ENCODE measurements at places on chromosomes 3 and 15.

GRCh38 chr15:73866881-73867410, 6.4 kb upstream of the TBC1D21 start:
- DNase-seq: no peak

GRCh38 chr3:56987238-56987895, 73.1 kb upstream of the SPATA12 start:
- no peak for DNase-seq

- no peak for DNase-seq
These were observed 44.5 kb downstream of the GBE1 start for GRCh38 chr3:81716870-81717509.

- DNase-seq: no peak
These were observed 84.1 kb downstream of the ATG7 start for GRCh38 chr3:11356269-11356668.

GRCh38 chr3:142105991-142106390, 43.4 kb downstream of the TFDP2 start:
- no peak for DNase-seq

- DNase-seq: no peak
These were observed 89.3 kb upstream of the DGKG start for GRCh38 chr3:186451371-186451770.

DNA sequence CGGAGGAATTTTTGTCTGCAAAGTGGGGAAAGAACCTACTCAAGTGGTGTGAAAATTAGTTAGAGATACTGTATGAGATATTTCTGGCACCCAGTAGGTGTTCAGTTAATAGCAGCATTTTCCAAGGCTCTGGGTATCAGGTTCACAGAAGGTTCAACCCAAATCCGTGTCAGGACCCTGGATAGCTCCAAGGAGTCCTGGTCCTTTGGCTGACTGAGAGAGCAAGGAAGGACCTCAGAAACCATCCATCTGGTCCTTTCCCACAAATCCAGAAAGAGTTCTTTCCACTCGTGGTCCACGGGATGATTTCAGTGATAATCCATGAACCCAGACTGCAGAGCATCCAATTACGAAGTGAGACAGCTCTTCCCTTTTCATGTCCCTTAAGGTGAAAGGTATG, 51.4 kb downstream of the SLC6A11 start:
- no peak for DNase-seq

DNA sequence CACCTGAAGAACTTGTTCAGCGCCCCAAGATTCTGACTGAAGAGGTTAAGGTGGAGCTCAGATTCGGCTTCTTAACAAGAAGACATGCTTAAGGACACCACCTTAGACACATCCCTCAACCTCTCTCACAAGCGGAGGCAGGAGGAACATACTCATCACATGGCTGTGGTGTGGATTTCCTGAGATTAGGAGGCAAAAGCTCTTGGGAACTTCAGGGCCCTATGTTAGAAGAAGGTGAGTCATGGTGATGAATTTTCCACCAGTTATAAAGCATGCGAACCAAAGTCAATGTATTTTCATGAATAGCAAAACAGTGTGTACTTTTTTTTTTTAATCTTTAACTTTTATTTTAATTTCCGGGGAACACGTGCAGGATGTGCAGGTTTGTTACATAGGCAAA, 212.2 kb upstream of the SUCLG2 start:
- DNase-seq: no peak

DNA sequence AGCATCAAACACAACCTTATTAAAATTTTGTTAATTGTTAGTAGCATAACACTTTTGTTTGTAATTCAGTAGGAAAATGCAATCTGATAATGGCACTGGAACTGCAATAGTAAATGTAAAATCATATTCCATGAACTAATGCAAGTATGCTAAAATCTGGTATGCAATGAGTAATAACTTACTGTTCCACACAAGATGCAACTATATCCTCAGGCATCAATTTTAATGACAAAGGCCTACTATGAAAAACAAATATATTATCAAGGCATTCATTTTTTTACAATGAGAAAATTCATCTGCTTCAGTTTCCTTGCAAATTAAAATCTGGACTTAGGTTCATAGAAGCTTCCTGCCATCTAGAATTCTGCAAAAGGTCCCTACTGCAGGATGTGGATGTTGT, 1.4 kb upstream of the NSMCE3 start:
- DNase-seq: no peak

GRCh38 chr3:179181021-179181472, 32.9 kb downstream of the PIK3CA start:
- no peak for DNase-seq

- DNase-seq: no peak
These were observed 118.8 kb upstream of the PTX3 start for GRCh38 chr3:157317895-157318294.

DNA sequence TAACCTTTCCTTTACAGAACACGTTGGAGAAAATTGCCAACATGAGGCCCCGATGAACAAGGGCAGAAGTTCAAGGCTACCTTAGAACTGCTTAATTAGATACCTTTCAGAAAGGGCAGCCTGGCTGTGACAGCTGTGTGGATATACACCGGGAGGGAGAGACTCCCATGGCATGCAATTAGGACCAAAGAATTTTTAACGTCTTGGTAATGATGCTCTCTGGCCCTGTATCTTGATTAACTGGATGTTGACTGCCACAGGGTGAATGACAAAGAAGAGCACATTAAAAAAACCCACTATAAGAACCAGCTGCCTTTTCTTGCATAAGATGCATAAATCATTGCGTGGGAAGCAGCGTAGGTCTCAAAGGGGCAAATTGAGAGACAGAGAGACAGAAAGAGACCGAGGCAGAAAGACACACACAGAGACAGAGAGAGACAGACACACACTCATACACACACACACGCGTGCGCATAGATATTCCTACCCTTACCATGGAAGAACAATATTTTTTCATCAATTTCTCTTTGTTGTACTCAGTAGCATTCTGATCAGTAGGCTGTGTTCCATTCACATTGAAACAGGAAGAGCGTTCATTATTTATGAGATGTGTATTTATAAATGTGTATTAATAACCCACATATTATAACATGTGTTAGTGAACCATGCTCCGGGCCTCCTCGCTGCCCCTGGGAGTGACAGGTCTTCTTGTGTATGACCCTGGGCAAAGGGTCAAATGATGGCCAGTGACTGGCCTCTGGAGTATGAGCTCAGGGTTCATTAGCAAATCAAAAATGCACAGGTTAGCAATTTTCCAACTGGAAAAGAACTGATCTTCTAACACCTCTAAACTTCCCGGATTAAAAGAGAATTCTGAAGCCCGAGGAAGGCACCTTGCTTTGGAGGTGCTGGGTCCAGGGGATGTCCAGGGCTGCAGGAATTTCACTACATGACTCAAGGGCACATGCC, 118.8 kb downstream of the NSMCE3 start:
- no peak for DNase-seq

DNA sequence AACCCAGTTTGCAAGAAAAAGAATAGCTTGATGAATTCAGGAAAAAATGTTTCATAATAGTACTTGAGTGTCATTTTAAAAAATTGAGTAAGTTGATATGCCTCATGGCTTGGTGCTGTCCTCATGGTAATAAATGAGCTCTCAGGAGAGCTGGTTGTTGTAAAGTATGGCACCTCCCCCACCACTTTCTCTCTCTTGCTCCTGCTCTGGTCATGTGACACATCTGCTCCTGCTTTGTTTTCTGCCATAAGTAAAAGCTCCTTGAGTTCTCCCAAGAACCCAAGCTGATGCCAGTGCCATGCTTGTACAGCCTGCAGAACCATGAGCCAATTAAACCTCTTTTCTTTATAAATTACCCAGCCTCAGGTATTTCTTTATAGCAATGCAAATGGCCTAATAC, 108.8 kb upstream of the CRBN start:
- DNase-seq: no peak

- no peak for DNase-seq
These were observed 625.4 kb upstream of the TBL1XR1 start for GRCh38 chr3:177822681-177823096.
